ENCODE measurements at places on chromosomes 13 and 19.

DNA sequence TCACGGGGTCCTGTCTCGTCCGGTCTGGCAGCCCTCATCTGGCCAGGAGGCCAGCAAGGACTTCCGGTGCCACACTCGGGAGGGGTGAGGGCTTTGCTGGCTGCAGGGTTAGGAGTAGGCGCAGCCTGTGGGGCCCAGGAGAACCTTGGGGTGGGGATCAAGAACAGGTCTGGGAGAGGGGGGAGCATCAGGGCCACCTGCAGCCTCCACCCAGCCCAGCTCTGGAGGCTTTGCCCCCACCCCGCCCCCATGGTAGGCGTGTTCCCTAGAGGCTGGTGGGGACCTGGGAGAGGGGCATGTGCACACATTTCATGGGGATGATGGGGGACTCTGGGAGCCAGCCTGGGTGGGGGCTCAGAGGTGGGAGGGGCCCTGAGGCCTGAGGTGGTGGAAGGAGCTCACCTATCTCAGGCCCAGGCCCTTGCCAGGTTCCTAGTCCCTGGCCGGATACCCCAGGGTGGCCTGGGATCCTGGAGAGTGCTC is 23.3 kb downstream of the WTIP start:
- DNase-seq, result no peak

DNA sequence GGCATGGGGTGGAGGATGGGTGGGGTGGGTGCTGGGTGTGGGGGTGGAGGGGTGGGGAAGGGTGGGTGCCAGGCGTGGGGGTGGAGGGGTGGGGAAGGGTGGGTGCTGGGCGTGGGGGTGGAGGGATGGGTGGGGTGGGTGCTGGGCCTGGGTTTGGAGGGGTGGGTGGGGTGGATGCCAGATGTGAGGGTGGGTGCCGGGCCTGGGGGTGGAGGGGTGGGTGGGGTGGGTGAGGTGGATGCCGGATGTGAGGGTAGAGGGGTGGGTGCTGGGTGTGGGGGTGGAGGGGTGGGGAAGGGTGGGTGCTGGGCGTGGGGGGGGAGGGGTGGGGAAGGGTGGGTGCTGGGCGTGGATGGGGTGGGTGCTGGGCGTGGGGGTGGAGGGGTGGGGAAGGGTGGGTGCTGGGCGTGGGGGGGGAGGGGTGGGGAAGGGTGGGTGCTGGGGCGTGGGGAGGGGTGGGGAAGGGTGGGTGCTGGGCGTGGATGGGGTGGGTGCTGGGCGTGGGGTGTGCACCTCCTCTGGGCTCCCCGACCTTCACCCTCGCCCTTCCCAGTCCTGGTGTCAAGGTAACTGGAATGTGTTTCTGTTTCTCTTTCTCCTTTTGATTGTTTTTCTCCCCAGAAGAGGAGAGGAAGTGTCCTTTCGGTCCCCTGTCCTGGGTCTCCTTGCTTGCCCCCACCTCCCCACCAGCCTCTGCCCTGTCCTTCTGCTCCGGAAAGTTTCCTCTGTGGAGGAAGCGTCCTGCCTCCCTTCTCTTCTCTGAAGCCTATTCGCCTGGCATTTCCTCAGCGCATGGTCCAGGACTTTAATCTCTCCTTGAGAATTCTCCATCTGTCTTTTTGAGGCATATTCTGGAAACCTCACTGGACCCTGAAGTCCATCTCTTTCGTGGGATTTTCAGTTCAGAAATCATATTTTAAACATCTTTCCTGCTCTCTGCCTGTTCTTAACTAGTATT is 22.9 kb upstream of the CFAP97D2 start:
- no peak for DNase-seq

DNA sequence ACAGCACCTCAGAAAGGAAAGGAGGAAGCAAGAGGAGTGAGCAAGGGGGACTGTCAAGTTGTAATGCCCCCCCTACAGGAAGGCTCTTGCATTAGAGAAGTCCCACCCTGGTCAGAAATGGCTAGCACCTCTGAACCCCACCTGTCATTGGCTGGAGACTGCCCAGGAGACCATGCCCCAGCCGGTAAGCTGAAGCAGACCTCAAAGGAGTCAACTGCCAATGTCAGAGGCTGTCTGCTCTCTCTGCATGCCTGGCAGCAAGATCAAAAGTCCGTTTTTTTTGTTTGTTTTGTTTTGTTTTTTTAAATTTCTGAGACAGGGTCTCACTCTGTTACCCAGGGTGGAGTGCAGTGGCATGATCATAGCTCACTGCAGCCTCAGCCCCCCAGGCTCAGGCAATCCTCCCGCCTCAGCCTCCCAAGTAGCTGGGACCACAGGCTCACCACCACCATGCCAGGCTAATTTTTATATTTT is 8.1 kb upstream of the BCL3 start:
- DNase-seq, result no peak

DNA sequence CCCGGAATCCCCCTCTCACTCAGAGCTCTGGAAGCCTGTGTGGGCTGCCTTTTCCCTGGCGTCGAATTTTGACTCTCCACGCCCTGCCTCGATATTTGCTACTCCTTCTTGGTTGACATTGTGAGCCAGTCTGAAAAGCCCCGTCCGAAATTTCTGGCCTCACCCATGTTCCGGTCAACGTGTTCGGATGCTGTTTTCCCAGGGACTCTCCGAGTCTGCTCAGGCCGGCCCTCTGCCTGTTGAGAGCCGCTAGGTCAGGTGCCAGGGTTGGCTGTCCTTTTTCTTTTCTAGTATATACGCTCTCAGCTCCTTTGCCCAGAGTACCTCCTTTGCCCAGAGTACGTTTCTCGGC is 6.8 kb upstream of the DGKH start:
- no peak for DNase-seq

DNA sequence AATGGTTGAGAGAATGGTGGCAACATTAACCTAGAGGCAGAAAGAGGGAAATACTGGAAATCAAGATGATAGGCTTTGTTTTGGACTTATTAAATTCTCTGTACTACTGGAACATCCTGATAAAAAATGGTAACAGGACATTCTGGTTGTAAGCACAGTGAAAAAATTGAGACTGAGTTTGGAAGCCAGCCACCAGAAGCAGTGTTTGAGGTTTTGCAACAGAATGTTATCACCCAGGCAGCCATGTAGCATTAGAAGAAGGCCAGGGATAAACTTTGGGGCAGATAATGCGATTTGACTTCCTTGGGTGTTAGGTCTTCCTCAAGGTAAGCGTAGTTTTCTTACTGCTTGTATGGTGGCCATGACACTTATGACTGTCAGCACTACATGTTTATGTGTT is 307.4 kb downstream of the ATP8A2 start:
- no peak for DNase-seq

GRCh38 chr13:86383151-86383550 is 583.9 kb upstream of the SLITRK6 start:
- no peak for DNase-seq

- DNase-seq, result no peak
Measured at GRCh38 chr19:45253396-45254027, 2.4 kb downstream of the MARK4 start.

DNA sequence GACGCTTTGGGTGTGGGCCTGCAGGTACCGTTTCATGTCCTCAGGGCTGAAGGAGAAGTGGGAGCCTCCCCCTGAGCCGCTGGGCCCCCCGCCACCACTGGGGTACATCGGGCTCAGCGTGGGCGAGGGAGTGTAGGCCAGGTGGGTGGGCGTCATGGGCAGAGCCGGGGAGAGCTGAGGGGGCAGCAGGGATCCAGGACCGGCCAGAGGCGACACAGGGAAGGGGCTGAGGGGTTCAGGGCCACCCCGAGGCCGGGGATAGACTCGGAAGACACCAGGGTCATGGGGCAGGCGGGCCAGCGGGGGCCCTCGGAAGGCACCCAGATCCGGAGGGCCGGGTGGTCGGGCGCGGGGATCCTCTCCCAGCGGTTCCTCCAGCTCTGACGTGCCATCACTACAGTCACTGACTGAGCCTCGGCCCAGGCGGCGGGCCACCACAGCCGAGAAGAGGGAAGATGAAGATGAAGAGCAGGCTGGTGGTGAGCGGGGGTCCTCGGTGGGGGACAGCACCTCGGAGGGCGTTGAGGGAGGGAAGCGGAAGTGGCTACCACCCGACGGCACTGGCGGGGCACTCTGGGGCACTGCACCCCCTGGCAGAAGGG is 5.7 kb downstream of the ERF start:
- no peak for DNase-seq

DNA sequence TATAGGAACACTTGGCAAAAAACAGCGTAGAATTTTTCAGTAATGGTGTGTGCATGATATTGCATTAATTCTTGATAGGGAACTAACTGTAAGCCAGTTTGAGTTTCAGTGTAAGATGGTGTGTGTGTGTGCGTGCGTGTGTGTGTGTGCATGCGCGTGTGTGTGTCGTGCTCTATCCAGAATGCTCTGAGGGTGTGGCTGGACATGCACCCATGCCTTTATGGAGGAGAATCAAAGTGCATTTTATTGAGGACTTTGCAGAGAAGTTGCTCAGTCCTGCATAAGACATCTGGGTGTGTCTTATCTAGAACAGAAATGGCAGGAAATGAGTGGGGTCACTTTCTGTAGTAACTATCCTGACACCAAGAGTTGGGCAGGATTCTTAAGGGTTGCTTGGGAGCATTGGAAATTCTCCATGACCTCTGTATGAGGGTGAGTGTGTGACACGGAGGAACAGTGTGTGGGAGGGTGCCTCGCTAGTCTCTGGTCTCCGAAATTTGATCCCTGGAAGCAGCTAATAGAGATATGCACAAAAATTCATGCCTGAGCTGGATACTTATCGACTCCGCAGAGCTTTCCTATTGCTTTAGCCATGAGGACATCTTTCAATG is 252.2 kb downstream of the TSHZ3 start:
- DNase-seq, result no peak

Measured in stimulated activated CD8-positive, alpha-beta memory T cell treated with anti-CD3 and anti-CD28 coated beads, Interleukin-12 subunit alpha, Interleukin-12 subunit beta, amount 100 ng/mL, for 4 hours (primary cell).